ENCODE measurements at places on chromosomes 5 and 9.

DNA sequence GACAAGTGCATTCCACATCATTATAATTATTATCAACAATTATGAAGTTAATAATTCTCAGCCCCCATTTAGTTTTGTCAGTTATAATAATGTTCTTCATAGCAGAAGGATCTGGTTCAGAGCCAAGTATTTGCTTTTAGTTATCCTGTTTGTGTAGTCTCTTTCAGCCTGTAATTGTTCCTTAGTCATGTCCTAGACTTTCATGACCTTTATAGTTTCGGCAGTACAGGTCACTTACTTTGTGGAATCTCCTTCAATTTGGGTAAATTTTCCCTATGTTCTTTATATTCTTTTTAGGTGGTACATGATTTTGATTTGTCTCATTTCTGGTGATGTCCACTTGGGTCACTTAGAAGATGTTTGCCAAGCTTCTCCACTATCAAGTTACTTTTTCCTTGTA is 34.3 kb downstream of the UBE2R2 start:
- DNase-seq, result no peak

- DNase-seq, result no peak
Observed at GRCh38 chr5:97694091-97694490, 511.0 kb upstream of the RIOK2 start.

GRCh38 chr9:124485201-124485600 is 22.0 kb downstream of the NR5A1 start:
- DNase-seq, result no peak

DNA sequence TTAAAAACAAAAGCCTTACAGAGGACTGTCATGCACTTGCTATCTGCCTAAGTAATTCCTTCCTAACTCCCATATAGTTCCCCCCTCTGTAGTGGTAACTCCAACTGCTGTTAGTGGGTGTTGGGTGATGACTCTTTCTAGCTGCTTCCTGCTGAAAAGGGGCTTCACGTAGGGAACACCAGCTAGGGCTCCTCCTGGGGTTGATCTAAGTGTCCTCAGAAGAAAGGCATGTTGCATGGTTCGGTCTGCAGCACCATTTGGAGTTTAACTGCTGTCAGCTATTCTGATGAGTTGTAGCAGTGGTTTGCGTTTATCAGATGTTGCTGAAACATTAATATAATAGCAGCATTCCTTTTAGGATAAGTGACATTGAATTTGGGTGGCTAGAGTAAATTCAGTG is 281.9 kb upstream of the TUSC1 start:
- DNase-seq, result no peak

DNA sequence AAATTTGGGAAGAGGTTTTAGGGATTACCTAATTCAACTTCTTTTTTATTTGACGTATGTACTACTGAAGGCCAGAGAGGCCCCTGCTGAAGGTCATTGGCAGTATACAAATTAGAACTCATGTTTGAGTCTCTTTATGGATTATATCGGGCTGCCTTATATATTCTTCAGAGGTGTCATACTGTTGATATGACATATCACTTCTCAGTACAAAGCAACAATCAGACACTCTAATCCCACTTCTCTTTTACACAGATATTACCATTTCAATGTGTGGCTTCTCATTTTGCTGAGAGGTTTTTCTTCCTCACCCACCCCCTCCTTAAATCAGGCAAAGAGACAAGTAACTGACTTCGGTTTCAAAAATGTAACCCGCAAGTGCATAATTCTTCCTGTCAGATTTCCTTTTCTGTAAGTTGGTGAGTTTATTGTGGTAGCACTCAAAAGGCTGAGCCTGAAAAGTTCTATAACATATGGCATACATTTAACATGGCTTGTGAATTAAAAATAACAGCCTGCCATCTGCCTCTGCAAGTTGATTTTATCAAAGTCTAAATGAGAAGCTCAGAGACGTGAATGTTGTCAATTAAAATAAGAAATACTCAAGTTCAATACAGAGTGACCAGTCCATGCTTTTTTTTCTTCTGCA is 163.6 kb upstream of the RORB start:
- no peak for DNase-seq

DNA sequence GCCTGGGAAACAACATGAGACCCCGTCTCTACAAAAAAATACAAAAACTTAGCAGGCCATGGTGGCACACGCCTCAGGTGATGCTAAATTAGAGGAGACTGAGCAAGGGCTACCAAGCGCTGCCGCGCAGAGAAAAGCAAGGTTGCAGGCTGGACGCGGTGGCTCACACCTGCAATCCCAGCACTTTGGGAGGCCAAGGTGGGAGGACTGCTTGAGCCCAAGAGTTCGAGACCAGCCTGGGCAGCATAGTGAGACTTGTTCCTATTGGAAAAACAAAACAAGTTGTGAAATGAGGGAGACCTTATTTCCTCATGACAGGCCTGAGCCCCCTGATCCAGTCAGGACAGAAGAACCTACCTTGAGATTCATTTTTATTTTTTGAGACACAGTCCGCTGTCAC is 11.5 kb downstream of the RNF44 start:
- DNase-seq, result no peak

GRCh38 chr5:143106174-143106573 is 297.3 kb downstream of the NR3C1 start:
- DNase-seq, result no peak

DNA sequence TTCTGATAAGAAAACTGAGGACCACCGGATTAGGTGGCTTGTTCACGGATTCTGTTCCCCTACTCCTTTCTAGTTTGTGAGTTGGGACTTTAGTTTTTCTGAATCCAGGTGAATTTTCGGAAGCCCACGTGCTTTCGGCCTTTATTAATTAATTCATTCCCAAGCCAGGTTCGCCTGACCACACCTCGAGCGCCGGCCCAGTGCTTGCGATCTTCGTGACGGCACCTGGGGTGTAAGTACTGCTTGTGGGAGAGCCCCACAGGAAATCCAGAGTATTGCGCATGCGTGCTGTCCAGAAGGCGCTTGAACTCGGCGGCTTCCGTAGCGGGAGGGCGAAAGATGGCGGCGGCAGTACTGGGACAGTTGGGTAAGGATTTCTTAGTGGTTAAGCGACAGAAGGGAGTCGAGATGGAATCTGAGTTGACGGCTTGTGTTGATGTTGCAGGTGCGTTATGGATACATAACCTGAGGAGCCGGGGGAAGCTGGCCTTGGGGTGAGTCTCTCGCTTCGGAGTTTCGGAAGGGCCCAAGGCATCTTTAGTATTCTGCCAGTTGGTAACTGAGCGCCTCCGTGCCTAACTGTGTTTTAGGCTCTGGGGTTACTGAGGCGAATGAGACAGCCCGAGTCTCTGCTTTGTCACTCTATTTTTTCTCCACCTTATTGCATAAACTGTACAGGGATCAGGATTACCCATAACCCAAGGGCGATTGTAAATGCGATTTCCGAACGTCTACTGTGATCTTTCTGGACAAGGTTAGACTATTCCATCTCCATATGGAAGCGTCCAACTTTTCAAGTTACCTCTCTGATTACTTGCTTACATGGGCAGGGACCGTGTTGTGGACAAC is at the start of gene MRPL22:
TSS of gene MRPL22 (plus strand) at position 302 of the 849 bp plus-strand sequence. CDS start at position 340, 38 bp downstream.
- peak; percentile 89 for DNase-seq

- DNase-seq, result no peak
Observed at GRCh38 chr9:91333551-91333950, 28.2 kb downstream of the AUH start.

DNA sequence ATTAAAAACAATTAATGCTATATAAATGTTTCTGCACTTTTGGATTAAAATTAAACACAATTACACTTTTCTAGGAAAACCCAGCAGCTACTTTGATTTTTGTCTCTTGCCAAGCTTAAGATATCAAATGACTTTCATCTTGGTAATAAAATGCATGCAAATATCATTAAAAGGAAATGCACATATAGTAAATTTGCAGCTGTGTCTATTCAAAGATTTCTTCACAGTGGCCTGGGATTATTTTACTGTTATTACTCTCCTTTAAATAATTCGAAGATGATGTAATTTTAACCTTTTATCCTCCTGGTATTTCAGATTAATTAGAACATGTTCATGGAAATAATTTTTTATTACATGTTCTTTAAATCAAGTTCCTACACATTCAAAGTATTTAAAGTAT is 529.5 kb upstream of the RGMB start:
- DNase-seq, result no peak

- DNase-seq, result no peak
Observed at GRCh38 chr5:181108578-181109165, 22.3 kb downstream of the OR2V1 start.

- peak; percentile 45 for DNase-seq
Observed at GRCh38 chr5:59275510-59276324, 617.8 kb downstream of the PDE4D start.

DNA sequence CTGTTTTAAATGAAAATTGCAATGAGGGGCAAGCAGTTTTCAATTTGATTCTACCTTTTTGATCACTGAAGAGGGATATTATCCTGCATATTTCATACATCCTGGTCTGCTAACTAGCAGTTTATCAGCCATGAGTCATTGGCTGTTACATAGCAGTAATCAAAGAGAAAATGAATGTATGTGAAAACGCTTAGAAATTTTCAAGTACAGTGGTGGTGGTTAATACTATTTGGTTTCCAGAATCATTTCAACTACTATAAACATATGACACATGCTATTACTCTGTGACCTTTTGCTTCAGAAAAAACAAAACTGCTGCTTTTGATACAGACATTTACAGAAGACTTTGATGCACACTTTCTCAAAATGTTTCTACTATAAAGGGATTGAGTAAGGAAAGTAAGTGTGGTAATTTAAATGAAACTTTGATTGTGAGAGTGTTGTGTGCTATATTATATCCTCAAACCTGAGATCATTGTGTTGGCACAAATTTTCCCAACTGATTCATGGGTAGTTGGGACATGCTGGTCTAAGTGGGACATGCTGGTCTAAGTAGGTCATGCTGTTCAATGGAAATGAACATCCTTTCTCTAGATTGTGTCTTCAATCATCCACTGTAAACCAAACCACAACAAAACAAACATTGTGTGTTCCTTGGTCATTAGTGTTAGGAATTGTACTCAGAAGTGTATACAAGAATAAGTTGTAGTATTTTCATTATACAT is 5.1 kb downstream of the RNF14 start:
- no peak for DNase-seq

DNA sequence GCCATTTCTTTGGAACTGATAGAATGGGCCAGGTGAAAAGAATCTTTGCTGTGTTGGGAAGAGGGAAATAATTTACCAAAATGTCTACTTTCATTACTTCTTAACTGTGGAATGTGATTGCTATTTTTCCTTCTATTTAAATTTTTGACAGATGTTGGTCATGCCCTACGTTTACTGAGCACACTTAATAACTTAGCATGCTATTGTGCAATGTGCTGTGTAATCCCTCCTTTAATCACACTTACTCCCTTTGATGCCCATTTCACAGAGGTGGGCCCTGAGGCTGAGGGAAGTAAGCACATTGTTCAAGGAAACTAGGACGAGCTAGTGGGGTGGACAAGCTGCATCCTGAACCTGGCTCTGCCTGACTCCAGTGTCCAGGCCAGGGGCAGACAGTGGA is 47.8 kb upstream of the INSYN2B start:
- no peak for DNase-seq

DNA sequence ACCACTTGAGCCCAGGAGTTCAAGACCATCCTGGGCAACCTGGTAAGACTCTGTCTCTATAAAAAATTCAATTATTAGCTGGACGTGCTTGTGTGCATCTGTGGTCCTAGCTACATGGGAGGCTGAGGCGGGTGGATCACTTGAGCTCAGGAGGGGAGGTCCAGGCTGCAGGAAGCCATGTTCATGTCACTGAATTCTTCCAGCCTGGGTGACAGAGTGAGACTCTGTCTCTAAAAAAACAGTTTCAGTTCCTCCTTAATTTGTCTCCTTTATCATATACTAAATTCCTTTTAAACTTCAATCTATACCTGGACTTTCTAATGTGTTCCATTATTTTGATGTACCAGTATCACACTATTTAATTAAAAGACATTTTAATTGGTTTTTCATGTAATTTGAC is 422.2 kb upstream of the TLE4 start:
- DNase-seq, result no peak

DNA sequence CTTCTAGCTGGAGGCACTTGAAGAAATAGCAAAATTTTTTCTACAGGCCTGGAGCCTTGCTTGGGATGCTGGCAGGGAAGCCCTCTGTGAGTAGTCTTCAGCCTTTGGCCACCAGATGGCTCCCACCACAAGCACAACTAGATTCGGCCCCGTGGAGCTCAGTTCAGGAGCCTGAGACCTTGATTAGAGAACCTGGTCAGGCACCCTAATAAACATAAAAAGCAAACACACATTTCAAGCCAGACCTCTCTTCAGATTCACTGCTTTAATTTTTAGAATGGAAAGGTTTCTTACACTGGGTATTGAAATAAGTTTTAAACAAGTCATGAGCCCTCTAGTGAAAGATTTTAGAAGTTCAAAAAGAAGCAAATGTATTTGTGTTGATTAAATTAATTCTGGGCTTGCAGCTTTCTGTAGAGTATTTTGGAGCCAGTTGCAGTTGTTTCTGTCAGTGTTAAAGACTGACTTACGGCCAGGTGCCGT is 41.4 kb downstream of the GLRX start:
- DNase-seq, result peak; percentile 46

DNA sequence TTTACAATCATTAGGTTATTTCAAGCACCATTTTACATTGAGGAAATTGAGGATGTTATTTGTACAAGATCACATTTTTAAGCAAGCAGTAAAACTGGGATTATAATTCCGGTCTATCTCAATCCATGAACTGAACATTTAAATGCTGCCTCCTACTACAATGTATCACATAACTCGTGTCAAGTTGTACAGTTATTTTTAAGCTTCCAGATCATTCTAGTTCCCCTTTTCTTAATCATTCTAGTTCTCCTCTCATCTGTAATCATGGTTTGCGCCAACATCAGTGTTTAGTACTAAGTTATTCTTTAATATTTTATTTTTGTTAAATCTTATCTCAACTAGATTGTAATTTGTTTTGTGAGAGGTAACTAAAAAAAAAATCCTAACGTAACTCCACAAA is 2.4 kb upstream of the UHRF2 start:
- no peak for DNase-seq

- no peak for DNase-seq
Observed at GRCh38 chr5:71748360-71748759, 29.3 kb downstream of the CARTPT start.

GRCh38 chr5:86030753-86031152 is 587.0 kb upstream of the COX7C start:
- no peak for DNase-seq

DNA sequence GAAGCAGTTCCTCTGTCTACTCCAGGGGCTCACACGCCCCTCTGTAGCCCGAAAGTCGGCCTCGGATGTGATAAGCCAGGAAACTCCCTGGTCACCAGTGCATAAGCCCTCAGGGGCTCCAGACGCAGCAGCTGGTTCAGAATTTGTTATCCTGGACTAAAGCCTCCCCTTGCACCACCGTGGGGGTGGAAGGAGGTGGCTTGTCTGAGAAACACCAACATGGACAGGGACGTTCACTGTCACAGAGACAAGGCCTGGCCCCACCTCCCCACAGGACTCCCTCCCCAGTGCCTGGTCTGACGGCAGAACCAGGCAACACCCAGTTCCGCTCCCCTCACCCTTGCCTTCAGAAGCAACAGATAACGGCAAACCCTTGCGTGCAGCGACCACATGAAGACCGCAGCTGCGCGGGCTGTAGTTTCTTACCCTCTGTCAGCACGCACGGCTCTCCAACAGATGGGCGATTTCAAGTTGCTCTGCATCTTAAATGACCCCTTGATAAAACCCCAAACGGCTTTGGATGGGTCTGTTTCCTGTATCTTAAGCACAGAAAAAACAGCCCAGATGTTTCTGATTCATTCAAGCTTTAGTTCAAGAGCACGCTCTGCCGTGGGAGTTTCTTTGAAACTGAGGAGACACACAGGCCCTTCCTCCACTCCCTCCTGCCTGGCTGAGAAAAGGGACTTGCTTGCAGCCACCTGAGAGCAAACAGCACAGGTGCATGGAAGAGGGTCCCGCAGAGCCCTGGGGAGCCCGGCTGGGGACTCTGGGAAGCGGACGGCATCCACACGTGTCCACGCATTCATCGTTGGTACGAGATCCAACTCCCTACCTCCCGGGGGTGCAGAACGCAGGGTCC is 44.7 kb upstream of the NKD2 start:
- peak; percentile 64 for DNase-seq

Data from left renal pelvis (tissue), 4 donors.